ENCODE measurements at places on chromosomes 11 and 22.

DNA sequence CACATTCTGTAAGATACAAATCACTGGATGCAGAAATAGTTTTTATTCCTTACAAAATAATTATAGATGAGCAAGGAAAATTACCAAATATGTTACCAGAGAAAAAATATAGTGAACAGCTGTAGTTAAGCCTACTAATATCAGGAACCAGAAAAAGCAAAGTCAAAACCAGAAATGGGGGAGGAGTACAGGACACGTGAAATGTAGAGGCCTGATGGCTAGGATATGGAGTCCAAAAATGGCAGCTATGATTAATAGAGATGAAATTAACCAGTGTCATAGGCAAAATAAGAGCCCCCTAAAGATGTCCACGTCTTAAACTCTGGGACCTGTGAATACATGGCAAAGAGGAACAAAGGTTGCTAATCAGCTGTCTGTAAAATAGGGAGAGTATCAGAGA is 34.1 kb downstream of the MRE11 start:
- DNase-seq, result no peak

DNA sequence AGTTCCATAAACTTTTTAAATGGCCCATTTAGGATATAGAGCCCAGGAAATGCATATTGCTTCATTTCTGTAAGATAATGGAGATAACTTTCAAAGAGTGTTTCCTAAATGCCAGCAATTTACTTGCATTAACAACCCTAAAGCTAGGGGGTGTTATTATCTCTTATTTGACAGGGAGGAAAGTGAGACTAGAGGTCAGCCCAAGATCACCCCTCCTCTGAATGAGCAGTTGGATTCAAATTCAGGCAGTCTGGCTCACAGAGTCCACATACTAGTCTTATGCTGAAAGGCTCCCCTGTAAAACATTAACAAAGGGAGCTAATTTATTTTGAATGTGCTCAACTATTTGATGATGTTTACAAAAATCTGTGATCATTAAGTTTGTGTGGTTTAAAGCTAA is 49.9 kb upstream of the TRIM77 start:
- no peak for DNase-seq

- DNase-seq, result no peak
These were observed 95.5 kb downstream of the USP35 start for GRCh38 chr11:78284260-78284659.

DNA sequence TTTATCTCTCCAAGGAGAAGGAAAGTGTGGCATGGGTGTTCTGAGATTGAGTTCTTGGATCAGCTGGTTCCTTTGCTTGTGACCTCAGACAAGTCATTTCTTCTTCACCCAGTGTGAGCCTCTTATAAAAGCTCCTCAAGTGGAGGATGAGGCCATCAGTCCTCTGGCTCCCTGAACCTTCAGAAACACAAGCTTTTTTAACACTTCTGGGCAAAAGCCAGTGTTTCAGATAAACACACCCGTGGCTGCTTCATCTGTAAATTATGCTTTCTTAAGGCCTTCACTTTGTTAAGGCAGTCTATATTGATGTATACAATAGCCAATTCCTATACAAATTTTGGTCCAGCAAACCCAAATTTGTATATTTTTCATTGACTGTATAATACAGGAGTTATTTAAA is 179.9 kb downstream of the DBX1 start:
- DNase-seq, result no peak

DNA sequence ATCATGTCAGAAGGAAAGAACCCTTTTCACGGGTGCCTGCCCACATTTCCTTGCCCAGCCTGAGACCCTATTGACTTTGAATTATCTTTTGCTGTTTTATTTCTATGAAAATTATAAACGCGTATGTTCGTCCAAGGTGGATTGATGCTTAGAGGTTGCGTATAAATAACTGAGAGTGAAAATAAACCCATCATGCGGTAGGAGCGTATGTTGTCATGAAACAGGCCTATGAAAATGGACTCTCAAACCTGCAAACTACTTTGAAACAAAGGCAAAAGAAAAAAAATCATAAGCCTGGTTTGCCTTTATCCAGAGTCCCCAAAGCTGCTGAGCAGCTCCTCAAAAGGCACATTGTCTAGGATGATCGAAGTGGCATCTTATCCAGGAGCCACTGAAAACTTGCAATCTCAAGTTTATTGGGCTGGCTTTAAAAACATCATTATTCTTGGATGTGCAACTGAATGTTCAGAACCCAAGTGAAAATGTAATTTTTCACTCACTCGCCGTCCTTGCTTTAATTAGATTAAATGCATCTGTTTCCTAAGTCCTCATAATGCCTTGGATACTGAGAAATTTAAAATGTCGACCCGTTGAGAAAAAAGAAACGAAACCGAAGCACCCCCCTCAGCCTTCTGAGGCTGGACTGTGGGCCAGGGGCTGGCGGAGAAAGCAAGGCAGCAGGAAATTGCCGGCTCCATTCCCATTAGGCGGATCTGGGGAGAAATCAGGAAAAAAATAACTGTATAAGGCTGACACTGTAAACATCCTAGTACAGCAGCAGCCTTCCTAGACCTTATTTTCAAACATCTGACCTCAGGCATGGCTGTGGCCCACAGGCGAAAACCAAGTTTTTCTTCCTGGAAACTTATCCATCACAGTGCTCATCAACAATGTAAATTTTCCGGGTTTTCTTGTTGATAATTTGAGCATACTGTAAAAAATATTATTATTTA is 82.9 kb upstream of the PPARA start:
- DNase-seq, result no peak

- DNase-seq, result no peak
These were observed 18.5 kb downstream of the FIBIN start for GRCh38 chr11:27012234-27012921.

DNA sequence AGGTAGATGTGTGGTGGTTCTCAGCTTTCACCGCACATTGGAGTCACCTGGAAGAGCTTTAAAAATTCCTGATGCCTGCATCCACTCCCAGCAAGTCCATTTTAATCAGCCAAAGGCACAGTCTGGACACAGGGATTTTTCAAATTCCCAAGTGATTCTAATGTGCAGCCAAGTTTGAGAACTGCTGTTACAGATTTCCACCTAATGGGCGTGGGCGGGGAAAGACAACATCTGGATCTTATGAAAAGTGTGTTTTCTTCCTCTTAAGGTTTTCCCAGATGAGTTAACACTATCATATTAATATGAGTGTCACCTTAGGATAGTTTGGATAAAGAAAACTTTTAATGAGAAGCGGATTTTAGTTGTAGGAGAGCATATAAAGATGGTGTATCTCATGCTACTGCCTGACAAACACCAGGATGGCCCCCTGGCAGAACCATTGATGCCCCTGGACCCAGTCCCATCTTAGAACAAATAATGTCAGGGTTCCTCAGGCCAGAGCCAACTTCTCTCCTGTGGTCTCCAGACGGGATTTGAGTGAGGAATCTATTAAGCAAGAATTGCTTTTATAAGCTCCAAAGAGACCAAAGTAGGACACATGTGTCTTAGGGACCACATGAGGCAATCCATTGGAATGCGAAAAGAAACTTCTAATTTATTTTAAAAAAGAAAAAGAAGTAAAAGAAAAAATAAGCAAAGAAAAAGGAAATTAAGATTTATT is 31.9 kb downstream of the POU2AF1 start:
- DNase-seq, result no peak

- no peak for DNase-seq
These were observed 21.7 kb downstream of the BTG4 start for GRCh38 chr11:111490496-111490895.

DNA sequence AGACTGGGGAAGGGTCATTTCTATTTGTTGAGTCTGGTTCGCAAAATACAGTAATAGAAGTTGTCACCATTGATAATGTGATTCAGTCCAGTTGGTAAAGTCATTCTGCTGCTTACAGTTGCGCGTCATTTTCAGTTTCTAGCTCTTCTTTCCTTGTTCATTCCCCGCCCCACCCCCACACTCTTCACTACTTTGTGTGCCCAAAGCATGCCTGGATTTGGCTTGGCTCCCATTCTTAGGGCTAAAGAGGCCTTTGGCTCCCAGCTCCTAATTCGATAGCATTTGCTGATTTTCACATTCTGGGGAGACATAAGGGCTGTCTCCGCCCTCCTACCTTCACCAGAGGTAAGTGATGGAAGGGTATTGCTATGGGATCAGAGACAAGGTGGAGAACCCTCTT is 43.0 kb downstream of the CECR2 start:
- DNase-seq, result no peak

DNA sequence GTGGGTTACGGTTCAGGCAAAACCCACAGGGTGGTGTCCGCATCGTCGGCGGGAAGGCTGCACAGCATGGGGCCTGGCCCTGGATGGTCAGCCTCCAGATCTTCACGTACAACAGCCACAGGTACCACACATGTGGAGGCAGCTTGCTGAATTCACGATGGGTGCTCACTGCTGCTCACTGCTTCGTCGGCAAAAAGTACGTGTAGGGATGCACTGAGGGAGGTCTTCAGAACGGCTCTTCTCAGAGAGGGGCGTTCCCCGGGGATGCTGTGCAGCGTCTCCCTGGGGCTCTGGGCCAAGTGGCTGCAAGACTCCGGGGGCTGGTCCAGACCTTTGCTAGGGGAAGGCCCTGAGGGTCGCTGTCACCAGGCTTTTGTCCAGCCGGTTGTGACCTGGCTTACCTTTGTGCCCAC is 1.3 kb downstream of the ACR start:
- DNase-seq, result no peak

- no peak for DNase-seq
These were observed 9.5 kb upstream of the MS4A4E start for GRCh38 chr11:60252213-60253108.

DNA sequence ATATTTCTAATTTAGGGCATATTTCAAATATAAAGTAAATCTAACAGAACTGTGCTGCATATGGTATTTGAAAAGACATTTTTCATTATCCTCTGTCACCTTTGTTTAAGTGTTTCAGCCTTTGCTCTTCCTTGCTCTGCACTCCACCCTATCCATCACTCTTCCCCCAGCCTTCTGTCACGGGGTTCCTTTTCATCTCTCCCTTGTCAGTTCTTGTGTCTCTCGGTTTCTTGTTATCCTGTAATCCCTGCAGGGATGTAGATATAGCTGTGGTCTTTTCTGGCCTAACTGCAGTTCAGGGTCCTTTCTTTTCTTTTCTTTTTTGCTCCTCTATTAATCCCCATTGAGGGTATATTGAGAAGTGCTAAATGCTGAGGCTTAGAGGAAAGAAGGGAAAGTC is 261.9 kb downstream of the DCDC1 start:
- DNase-seq, result no peak

- DNase-seq, result no peak
These were observed 79.7 kb upstream of the SLC5A12 start for GRCh38 chr11:26801601-26802000.

GRCh38 chr11:64723907-64724862 is 1.2 kb upstream of the NRXN2 start:
- no peak for DNase-seq
